H1 (cell line): ENCODE measurements at places on chromosomes 7 and 10.

- DNase-seq: no peak
Measured at GRCh38 chr7:120033114-120033513, 239.9 kb upstream of the KCND2 start.

DNA sequence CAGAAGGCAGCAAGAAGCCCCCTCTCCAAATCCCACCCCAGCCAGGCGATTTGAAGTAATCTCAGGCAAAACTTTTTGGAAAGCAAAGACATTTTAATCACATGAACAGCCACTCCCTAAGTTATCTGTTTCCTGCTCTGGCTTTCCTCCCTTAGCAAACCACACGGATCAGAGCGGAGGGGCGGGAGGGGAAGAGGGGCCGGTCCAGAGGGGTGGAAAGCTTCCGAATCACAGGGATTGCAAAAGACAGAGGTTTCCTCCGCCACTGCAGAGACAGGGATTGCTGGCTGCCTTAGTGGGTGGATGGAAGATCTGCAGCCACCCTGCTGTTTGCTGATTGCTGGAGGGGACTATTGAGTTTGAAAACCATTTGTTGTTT, 41.2 kb downstream of the ZCCHC24 start:
- no peak for DNase-seq

GRCh38 chr10:77396290-77396689, 241.3 kb downstream of the KCNMA1 start:
- no peak for DNase-seq

GRCh38 chr7:99693427-99694200, 13.8 kb upstream of the CYP3A5 start:
- DNase-seq: peak; percentile 55

- DNase-seq: no peak
Measured at GRCh38 chr7:1950066-1950451, 280.0 kb downstream of the ELFN1 start.

- peak; percentile 46 for DNase-seq
Measured at GRCh38 chr7:23469961-23470250, 385 bp downstream of the IGF2BP3 start.

DNA sequence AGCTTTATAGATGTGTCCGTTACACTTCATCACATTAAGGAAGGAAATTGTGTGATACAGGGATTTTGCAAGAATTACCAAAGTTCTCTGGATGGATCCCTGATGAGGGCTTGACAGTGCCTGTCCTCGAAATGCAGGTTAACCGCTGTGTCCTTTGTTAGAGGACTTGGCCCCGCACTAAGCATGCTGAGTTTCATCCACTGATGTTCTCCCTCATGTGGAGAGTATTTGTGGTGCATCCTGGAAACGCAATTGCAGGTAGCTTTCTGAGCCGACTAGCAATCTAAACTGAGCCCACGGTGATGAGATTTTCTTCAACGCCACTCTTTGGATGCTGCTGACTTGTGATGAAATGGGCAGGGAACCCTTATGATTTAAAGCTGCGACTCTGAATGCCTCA, 71.9 kb upstream of the STK17A start:
- DNase-seq: no peak
